Stimulated activated CD4-positive, alpha-beta T cell treated with anti-CD3 and anti-CD28 coated beads, Interleukin-15, amount 100 ng/mL, for 1 hour (primary cell): ENCODE measurements at places on chromosomes 12 and 14.

- no peak for DNase-seq
Measured at GRCh38 chr12:20463913-20464524, 95.7 kb downstream of the PDE3A start.

- no peak for DNase-seq
Measured at GRCh38 chr14:93493054-93493453, 62.3 kb downstream of the UNC79 start.

DNA sequence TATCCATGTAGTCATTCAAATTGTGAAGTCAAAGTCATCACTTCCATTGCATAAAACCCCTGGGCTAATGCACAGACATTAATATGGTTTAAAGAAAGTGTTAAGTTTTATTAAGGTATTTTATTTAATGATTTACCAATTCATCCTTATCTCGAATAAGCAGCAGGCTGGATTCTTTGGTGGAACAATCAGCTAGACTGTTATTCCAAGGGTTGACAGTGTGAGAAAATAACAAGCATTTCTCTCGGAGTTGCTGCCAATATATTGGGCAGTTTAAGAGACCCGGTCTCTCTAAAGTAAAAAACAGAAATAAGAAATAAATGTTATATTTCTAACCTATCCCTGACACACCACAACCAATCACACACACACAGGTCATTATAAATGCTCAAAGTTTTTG lies 9.4 kb downstream of the KLRB1 start:
- DNase-seq: no peak

DNA sequence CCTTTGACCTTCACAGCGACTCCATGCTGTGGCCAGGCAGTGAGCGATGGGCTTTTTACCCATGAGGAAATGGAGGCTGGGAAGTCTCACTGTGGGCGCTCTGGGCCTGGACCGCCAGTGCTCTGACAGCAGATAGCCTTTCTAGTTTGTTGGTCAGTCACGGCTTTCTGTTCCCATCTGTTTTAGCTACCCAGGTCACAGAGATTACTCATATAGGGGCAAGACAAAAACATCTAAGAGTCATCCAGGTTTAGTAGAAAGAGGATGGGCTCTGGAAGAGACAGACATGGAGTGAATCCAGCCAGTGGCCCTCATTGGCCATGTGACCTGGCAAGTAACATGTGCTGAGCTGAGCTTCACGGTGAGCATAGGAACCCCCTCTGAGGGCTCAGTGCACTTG lies 68.6 kb downstream of the MARK3 start:
- no peak for DNase-seq

DNA sequence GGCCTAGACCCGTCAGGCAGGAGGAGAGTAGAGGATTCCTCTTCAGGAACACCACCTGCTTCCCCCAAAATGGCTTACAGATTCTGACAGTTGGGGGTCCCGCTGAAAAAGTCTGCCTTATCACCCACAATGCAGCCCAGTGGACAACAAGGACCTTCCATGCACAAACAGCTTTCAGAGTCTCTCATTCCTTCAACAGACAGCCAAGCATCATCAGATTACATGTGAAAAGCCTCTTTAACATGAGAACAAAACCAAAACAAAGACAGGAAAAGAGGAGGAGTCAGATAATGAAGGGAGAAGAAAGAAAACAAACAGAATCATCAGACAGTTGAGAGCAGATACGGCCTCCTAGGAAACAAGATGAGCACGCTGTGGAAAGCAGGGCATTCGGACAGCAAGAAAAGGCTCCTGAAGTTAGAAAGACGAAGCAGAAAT lies 18.3 kb downstream of the KCTD10 start:
- no peak for DNase-seq

- DNase-seq: no peak
Measured at GRCh38 chr14:68076451-68076850, 256.9 kb downstream of the RAD51B start.

DNA sequence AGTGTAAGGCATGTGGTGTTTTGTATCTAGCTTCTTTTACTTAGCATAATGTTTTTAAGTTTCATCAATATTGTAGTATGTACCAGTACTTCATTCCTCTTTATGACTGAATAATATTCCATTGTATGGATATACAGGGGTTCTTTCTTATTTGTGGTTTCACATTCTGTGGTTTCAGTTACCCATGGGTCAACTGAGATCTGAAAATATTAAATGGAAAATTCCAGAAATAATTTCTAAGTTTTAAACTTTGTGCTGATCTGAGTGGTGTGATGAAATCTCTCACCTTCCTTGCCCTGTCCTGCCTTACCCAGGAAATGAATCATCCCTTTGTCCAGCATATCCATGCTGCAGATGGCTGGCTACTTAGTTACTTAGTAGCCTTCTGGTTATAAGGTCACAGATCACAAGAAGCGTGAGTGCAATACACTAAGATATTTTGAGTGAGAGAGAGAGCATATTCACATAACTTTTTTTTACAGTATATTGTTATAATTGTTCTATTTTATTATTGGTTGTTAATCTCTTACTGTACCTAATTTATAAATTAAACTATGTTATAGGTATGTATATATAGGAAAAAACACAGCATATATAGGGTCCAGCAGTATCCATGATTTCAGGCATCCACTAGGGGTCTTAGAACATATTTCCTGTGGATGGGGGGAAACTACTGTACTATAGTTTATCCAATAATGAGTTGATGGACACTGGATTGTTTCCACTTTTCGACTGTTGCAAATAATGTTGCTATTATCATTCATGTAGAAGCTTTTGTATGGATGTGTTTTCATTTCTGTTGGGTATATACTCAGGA lies 59.6 kb upstream of the LRTM2 start:
- no peak for DNase-seq

GRCh38 chr12:50887191-50887590 lies 44.5 kb downstream of the TMPRSS12 start:
- no peak for DNase-seq

DNA sequence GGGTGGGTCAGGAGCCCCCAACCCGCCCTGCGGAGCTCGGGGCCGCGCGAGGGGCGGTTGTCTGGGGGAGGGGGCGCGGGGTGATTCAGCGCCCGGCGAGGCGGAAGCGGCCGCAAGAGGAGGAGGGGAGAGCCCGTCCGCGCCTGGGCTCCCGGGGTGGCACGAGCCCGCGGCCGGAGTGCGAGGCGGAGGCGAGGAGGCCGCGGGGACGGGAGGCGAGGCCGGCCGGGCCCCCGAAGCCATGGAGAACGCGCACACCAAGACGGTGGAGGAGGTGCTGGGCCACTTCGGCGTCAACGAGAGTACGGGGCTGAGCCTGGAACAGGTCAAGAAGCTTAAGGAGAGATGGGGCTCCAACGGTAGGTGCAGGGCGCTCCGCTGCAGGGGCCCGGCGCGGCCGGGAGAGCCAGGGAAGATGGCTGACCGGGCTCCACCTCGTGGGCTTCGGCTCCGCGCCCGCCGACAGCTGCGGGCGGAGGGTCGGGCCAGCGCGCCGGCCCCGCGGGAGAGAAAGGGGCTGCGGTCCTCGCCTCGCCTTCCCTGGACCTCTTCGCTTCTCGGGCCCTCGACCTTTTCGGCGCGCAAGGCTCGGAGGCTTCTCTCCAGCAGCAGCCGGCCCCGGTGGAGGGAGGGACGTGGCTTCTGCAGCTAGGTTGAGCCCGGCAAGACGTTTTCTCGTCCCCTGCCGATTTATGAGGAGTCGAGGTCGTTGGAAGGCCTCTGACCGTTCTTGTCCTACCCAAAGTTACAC lies 677 bp downstream of the ATP2A2 start:
- peak; percentile 31 for DNase-seq

GRCh38 chr12:108214486-108214885 lies 85.4 kb downstream of the WSCD2 start:
- DNase-seq: no peak

GRCh38 chr12:57823131-57823907 lies 4.8 kb upstream of the AVIL start:
- DNase-seq: no peak

- no peak for DNase-seq
Measured at GRCh38 chr12:72094490-72094889, 155.8 kb downstream of the TPH2 start.

DNA sequence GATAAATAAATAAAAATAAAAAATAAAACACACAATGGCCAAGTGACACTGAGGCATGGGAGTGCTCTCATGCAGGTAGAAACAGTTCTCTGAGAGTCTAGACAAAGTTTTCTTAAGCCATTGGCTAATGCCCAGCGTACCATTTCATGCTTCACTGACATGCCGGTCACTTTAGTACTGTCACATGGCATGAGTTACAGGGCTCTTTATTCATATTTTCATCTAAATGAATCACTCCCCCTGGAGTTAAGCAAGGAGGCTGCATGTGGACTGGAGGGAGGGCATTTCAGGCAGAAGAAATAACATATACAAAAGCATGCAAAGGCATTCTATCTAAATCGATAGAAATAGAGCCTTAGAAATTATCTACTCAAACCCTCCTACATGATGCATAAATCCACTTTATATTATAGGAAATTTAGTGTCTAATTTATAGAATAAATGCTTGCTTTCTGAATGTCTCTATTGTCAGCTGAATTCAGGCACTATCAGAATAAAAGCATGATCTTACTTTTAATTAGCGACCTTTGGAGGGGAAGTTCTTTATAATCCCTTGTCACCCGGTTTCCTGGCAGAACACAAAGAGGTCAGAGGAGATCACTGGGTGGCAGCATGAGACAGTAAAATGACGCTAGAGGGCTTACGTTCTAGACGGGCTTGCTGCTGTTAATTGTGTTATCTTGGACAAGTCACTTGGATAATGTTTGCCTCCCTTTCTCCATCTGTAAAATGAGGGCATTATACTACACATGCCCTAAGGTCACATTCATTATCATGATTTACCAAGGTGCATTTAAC lies 17.5 kb downstream of the DYRK4 start:
- no peak for DNase-seq

DNA sequence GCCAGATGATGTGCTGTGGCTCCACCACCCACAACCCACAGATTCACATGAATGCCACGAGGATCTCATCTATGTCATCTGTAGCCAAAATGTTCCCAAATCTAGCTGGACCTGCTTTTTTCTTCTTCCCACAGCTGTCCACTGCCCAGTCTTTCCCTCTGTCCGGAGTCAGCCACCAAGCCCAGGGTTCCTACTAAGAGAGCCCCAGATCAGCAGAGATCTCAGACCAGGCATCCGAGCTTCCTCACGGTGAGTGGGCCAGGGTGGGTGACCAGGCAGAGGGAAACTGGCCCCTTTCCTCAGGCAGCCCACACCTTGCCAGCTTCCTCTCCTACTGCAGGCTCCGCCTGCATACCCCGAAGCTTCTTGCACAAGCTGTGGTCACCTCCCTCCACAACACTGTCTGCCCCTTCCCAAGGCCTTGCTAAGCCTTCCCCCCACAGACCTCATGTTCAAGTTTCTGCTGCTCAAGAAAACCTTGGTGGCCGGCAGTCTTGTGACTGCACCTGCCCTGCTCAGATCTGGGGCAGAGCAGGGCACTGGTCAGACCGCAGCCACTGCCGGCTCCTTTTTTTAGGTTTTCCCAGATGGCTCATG lies 81.4 kb downstream of the ACTN1 start:
- no peak for DNase-seq

DNA sequence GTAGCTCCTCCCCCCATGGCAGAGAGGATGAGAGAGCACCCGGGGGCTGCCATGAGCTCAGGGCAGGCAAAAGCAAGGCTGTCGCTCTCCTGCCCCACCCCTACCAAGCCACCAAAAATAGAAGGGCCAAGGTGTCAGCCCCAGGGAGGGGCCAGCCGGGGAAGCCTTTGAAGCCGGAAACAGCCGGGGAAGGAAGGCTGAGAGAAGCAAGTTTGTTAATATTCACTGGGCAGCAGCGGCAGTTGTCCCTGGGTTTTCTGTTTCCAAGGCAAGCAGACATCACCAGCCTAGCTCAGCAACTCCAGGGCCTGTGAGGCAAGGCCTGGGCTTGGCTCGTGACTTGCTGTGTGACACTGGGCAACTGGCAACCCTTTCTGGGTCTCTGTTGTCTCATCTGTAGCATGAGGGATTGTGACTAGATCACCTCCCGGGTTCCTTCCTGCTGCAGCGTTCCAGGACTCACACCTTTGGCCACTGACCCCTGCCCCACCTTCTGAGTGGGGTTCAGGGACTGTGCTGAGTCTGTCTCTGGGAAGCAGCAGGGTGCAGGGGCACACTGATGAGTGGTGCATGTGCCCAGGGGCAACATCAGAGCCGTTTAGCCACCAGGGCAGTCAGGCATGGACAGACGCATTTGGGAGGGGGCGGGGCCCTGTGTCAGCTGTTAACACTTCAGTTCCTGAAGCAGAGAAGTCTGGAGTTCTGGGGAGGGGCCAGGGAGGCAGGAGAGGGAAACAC lies 24.3 kb downstream of the SYNDIG1L start:
- peak; percentile 37 for DNase-seq

GRCh38 chr12:122946690-122947341 lies 19.4 kb downstream of the ABCB9 start:
- peak; percentile 60 for DNase-seq
